ENCODE measurements at places on chromosomes 7 and 10. TPM values are rescaled to one million over a fixed set of nuclear protein-coding genes. Genes with fewer than 3 reads are reported as not detected.

DNA sequence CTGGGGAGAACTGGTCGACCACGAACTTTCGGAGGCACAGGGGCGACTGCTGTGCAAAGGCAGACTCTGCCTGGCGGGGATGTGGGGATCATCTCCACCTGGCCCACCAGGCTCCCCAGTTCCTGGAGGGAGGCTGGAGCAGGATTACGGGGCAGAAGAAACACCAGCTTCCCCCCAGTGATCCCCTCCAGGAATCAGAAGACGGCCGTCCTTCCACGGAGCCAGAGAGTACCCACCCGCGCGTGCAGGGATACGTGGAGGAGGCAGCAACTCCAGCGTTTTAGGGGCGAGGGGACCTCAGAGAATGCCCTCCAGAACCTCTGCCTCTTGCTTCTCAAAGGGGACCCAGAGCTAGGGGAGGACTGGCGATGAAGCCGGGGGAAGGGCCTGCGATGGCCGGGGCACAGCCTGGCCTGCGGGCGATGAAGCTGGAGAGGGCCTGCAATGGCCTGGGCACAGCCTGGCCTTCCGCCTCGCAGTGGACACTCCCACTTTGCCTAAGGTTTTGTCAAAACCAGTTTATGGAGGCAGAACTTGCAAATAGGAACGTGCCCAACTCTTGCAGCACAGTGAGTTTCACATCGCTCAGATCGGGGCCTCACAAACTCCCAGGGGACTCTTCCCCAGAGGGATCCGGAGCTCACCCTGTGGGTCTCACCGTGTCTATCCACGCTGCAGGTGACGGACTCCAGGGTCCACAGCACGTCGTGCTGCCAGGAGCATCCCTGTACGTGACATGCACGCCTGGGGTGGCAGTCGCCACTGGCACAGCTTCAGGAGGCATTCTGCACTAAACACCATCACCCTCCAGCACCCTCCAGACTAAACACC lies 77.9 kb upstream of the PDGFA start:
- no peaks in the 10 kb centered on the region for H3K4me1 ChIP-seq
- peaks cover 8% of the 10 kb centered on the region for H3K36me3 ChIP-seq
- no peaks in the 10 kb centered on the region for H3K27me3 ChIP-seq
- no peak overlapping the region for H3K27ac ChIP-seq

GRCh38 chr7:98192781-98193457 lies 18.3 kb upstream of the BHLHA15 start:
- no peak overlapping the region for H3K27ac ChIP-seq
- no peak for DNase-seq
- no peaks in the 10 kb centered on the region for H3K27me3 ChIP-seq
- peaks cover 27% of the 10 kb centered on the region for H3K36me3 ChIP-seq
- H3K4me3 ChIP-seq: no peak overlapping the region

DNA sequence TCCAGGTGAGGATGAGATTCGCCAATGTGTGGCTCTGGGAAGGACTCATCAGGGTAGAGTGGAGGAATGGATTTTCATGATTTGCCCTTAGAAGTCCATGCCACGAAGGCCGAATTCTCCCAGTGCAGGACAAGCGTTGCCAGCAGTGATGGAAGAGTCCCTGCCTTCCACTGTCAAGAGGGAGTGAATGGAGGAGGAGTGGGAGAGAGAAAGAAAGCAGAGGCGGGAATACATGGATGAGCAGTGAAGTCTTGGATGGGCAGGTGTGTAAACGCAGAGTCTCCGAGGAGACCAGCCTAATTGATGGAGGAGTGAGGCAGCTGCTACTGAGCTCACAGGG lies 419.2 kb downstream of the GLRX3 start:
- H3K36me3 ChIP-seq: no peaks in the 10 kb centered on the region
- DNase-seq: no peak
- no peak overlapping the region for H3K27ac ChIP-seq
- no peaks in the 10 kb centered on the region for H3K4me1 ChIP-seq
- no peak overlapping the region for H3K4me3 ChIP-seq

GRCh38 chr7:82616059-82616728 lies 172.6 kb upstream of the CACNA2D1 start:
- no peaks in the 10 kb centered on the region for H3K27me3 ChIP-seq
- no peaks in the 10 kb centered on the region for H3K36me3 ChIP-seq
- H3K27ac ChIP-seq: no peak overlapping the region
- no peak overlapping the region for H3K4me3 ChIP-seq
- no peak for DNase-seq
- H3K4me1 ChIP-seq: no peaks in the 10 kb centered on the region

Gene DPP6
- 6.8 TPM for total RNA-seq

Gene ASAH2
- total RNA-seq: 3.1 TPM

DNA sequence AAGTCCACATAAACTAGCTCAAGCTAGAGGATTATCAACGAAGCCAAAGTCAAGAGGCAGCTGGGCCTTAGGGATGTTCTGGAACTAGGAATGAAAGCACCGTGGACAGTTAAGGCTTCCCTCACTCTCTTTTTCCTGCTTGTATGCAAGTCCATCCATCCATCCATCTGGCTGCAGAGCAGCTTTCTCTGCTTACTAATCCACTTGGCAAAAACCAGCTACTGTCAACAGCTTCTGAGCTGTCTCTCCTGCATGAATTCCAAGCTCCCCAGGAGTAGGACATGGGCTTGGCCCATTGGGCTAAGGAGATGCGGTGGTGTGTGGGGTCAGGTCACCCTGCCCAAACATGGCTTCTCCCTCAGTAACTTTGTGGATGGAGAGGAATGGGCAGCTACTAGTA lies 66.2 kb downstream of the NAMPT start:
- no peak for DNase-seq
- no peaks in the 10 kb centered on the region for H3K36me3 ChIP-seq
- H3K4me3 ChIP-seq: no peak overlapping the region
- no peaks in the 10 kb centered on the region for H3K27me3 ChIP-seq
- H3K4me1 ChIP-seq: no peaks in the 10 kb centered on the region

DNA sequence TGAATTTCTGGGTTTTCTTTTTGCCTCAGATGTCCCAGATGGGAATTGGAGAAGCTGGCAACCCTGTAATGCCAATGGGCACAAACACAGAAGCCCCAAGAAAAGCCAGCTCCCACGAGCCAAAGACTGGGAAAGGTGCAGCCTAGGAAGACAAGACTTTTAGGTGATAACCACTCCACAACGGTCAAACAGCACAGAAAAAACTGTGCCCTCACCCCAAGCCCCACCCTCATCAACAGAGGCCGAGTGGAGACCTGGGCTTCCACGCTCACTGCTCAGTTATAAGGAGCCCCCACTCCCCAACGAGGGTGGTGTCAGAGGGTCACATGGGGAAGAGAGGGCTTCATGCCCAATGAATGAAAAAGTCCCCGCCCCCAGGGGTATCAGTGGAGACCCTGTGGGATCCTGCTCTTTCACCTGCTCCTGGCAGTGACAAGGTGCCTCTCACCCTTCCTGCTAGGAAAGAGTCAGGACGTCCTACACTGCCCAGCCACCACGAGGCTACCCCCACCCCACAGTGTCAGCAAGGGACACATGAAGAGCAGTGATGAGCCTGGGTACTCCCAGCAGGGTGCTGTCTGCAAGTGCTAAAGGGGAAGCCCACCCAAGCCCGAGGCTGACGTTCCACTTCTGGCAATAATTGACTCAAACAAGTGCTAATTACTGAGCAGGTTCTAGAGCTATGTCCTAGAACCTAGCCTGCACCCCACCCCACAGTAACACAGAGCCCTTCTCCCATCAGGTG lies 8.3 kb downstream of the TMEM273 start:
- no peak overlapping the region for H3K27ac ChIP-seq
- H3K36me3 ChIP-seq: no peaks in the 10 kb centered on the region
- no peak for DNase-seq
- H3K4me3 ChIP-seq: no peak overlapping the region
- H3K27me3 ChIP-seq: no peaks in the 10 kb centered on the region

Gene EVX1
- total RNA-seq: not detected

DNA sequence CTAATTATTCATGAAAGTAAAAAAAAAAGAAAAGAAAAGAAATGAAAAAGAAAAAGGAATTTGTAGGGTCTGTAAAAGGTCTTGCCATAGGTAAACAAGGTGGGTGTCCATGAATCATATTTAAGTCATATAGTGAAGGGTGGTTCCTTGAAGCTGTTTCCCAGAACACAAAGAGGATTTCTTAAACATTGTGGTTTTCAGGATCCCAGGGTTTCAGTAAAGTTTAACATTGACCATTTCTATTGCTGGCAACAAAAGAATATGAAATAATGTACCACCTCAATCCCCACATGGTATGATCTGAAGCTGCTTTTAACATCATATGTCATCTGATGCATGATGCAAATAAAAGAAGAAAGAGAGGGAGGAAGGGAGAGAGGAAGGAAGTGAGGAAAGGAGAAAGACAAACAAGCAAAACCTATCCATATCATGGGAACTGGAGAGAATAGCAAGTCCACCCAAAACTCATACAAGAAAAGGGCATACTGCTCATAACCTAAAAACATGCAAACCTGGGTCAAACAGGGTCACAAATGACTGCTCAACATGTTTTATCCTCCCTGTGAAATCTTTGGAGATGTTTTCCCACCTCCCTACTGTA lies 663.5 kb downstream of the SORCS1 start:
- no peaks in the 10 kb centered on the region for H3K36me3 ChIP-seq
- H3K27me3 ChIP-seq: no peaks in the 10 kb centered on the region
- no peak overlapping the region for H3K4me3 ChIP-seq
- H3K27ac ChIP-seq: no peak overlapping the region
- no peaks in the 10 kb centered on the region for H3K4me1 ChIP-seq

- H3K36me3 ChIP-seq: no peaks in the 10 kb centered on the region
- no peak overlapping the region for H3K4me3 ChIP-seq
- H3K27me3 ChIP-seq: no peaks in the 10 kb centered on the region
- no peak for DNase-seq
- H3K27ac ChIP-seq: no peak overlapping the region
- peaks cover 6% of the 10 kb centered on the region for H3K4me1 ChIP-seq
Measured at GRCh38 chr10:86851328-86852207, 95.1 kb downstream of the BMPR1A start.

All from H1 (cell line).